Ascending aorta (tissue), 2 donors: ENCODE measurements at places on chromosomes 16 and 17.

DNA sequence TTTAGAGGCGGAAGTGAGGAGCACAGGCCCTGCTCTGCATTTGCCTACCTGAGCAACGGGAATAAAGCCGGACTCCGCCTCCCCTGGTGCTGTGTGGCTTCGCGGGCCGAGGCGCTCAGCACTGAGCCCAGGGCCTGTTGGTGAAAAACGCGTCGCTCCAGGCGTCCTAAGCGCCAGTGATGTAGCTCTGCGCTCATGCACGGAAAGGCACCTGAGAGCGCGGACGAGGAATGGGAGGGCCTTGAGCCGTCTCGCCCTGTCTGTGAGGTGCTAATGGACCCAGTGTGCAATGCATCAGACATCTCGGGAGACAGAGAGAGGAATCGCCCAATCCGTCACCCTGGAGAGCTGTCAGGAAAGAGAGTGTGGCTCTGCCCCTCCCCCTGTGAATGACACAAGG lies 17.2 kb upstream of the ATP2A3 start:
- no peak for DNase-seq

GRCh38 chr17:66837226-66837625 lies 2.3 kb downstream of the CACNG5 start:
- DNase-seq = no peak

DNA sequence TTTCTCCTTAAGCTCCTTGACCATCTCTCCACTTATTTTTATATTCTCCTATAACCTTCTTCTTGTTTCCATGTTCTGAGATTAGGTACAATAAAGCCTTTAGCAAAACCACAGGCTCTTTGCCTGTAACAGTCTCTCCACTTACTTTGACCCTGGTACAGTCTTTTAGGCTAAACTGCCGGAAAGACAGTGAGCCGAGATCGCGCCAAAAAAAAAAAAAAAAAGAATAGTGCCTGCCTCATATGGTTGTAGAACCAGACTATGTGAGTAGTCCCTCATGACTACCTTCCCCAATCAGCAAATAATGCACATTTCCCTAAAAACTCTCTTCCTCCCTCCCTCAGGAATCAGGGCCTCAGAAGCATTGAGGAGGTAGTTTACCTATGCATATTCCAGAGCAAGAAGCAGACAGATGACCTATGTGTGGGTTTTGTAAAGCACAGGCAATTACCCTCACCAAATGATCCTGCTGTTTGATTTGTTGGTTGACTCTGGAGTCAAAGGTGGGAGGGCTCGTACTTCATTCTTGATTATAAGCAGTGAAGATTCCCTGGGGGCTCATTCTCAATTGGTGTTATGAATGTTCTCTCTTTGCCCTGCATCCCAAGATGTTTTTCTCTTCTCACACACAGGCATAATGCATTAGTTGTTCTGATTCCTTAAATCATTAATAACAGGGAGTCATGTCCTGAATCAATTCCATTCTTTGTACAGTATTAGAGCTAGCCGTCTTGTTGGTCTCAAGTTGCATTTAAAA lies 8.9 kb upstream of the NME1 start:
- no peak for DNase-seq

DNA sequence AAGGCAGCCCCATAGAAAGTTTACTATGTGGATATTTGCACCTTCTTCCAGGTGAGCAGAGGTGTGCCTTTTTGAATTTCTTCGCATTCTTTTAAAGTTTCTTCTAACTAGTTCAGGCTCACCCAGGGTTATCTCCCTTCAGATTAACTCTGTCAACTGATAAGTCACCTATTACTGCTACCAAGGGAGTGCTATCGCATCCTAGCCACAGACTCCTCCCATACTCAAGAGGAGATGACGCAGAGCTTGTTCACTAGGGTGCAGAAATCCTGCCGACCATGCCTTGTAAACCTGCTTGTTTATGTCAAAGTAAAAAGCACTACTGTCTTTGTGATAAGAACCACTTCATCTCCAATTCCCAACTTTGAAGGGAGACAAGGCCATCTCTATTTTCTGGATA lies 390.1 kb downstream of the RBFOX1 start:
- DNase-seq = no peak

GRCh38 chr17:36848008-36848902 lies 89.0 kb upstream of the LHX1 start:
- no peak for DNase-seq
